ELF-1 (cell line): ENCODE measurements at places on chromosomes 5 and 9.

GRCh38 chr5:76473661-76474060 lies 70.6 kb downstream of the IQGAP2 start:
- no peak for DNase-seq

DNA sequence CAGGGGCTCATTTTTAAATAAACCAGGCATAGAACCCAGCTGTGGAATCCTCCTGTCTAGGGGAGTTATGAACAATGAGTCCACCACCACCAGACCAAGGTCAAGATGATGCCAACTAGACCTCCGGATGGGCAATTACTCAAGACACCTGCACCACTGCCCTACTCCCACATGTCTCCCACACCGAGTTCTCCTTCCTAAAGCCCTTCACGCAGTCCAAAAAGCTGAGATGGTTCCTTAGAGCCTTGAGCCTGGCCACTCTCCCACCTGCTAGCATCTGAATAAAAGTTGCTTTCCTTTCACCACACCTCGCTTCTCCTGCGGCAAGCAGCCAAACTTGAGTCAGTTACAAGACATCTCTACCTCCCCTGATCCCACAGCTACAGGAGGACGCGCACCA lies 15.4 kb upstream of the PPP1R26 start:
- DNase-seq, result no peak

- no peak for DNase-seq
Measured at GRCh38 chr5:91098541-91098940, 284.6 kb downstream of the ARRDC3 start.

- no peak for DNase-seq
Measured at GRCh38 chr9:13993632-13994185, 320.2 kb downstream of the NFIB start.

GRCh38 chr5:34923694-34924461 lies 5.5 kb upstream of the DNAJC21 start:
- DNase-seq, result no peak

DNA sequence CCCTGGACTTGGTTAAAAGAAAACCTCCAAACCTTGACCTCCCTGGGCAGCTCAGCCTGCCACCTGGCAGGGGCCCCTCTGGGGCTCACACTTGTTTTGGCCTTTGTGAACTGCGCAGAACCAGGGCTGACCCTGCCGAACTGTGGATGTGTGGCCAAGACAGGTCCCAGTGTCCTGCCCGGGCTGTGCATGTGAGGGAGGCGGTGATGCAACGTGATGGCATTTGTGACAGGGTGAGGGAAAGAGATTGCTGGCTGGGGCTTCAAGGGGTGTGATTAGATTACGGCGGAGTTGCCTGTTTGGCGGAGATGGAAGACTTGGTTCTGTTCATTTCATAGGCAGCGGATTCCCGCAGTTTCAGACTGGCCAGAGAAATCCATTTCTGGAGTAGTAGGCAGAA lies 30.4 kb upstream of the NKX2-5 start:
- no peak for DNase-seq

DNA sequence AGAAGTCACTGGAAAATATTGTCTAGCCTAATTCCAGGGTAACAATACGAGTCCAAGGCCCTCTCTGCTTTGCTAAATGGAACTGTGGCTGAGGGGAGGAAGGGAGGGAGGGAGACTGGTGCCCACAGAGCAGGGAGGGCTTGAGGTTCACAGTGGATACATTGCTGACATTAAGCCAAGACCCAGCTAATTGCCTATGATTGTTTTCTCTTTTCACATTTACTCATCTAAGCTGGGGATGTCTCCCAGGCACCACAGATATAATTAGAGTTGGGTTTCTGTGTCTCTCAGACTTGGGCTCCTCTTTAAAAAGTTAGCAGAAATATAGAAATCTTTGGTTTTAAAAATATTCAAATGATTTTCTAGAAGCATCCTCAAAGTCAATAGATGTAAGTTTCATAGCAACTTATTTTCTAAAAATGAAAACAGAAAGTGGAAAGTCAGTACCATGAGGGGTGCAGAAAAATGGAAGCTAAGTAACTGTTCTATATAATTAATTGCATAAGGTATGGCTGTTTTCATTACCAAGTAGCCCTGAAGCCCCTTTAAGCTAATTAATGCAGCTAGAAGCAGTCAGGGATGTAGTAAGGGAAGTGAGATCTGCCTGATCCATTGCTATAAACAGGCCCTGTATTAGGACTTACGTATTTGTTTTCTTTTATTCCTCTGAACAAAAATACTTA lies 259.8 kb downstream of the NDUFS4 start:
- no peak for DNase-seq

DNA sequence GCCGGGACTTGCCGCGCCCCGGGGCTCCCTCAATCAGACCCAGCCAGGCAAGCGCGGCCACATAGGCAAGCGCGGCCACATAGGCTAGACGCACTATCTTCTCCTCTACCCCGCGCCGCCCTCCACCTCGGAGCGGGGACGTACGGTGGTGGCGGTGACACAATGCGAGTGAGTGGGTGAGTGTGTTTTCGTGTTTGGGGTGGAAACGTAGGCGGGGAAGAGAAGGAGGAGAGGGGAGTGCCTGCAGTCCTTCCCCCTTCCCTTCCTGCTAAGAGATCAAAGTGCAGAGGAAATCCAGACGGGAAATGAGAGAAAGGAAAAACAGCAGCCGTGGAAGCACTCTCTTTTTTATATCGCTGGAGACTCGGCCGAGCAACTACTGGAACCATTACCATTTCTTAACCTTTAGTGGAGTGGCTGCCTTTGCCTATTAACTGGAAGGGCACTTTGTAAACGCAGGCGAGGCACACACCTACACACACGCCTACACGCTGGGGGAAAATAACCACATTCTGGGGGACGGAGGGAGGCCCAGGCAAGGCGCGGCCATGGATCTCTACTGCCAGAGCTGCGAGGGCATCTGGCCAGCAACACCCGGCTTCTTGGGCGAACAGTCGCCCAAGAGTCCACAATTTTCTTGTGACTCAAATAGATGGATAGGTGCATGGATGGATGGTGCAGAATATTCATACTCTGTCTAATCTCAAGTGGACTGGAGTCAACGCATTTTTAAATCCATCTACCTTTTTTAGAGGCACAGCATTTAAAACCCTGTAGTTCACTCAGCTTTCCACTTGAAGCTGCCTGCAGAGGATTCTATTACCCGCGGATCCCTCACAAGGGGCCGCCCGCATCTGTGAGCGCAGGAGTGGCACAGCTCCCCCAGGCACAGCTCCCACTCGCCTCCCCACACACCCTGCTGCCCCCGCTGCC lies 2.1 kb downstream of the EDIL3 start:
- peak; percentile 81 for DNase-seq

GRCh38 chr9:88429595-88430430 lies 41.6 kb downstream of the SPIN1 start:
- DNase-seq, result peak; percentile 63

DNA sequence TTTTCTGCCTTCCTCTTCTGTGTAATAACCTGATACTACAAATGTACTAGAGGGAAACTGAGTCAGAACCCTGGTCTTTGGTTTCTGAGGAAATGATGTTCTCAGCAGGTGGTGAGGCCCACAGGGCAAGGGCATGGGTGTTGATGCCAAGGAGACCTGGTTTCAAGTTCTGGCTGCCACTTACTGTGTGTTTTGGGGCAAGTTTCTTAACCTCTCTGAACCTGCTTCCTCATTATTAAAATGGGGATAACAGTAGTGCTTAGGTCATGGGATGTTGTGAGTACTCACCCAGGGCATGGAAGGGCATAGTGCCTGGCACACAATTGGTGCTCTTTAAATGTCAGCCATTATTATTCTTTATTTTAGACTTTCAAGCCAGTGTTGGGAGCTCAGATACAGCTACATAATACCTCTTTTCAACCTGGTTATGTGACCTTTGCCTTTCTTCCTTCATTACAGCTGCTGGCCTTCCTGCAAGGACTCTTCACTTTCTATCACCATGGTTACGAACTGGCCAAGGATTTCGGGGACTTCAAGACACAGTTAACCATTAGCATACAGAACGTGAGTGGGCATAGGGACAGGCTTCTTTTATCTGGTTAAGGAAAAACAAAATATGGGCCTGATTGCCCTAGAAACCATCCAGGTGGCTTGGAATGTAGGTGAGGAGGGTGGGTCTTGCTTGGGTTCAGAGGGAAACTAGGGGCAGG lies 131.5 kb downstream of the ARHGAP26 start:
- DNase-seq, result no peak

- no peak for DNase-seq
Measured at GRCh38 chr9:79377339-79377855, 194.4 kb upstream of the TLE4 start.

- peak; percentile 23 for DNase-seq
Measured at GRCh38 chr5:157047898-157048297, 11.0 kb downstream of the HAVCR1 start.

- no peak for DNase-seq
Measured at GRCh38 chr5:151051931-151052608, 28.8 kb downstream of the TNIP1 start.

GRCh38 chr9:83511051-83511450 lies 27.1 kb downstream of the FRMD3 start:
- no peak for DNase-seq

DNA sequence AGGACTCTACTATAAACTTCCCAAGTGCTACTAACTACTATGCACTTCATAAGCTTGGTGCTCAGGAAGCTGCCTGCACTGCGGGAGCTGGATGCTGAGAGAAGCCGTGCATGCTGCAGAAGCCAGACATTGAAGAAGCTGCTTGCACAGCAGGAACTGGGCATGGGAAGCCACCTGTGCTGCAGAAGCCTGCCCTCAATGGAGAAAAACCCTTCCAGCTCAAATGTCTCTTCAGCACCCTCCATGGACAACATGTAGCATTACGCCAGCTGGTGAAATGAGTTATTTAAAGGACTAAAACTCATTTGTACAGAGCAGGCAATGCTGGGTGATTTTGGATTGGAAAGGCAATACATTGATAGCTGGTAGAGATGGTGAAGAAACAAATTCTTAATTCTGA lies 247.2 kb downstream of the KIF4B start:
- DNase-seq, result peak; percentile 54

DNA sequence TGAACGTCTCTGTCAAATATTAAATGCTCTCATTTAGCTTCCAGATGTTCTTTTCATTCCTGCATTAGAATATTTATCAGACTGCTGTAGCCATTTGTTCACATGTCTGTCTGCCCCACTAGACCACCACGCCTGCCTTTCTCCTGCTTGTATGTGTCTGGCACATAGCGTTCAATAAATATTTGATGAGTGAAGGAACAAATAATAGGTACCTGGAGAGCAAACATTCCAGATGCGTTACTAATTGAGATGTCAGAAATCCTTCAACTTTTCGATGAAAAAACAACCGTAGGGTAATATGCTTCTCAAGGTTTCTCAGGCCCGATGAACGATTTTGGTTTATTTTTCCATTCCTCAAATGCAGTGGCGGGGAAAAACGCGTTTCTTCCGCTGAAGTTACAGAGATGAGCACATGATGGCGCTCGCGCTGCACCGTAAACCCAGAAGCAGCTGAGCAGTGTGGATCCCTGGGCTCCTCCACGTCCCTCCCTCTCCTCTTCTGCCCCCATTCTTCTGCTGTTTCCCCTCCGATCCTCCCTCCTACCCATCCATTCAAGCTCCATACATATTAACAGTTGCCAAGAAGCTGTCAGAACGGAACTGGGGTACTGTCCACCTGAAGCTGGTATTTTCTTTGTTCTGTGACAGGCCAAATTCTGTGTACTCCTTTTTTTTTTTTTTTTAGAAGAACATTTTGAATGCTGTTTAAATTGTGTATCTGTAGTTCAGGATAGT lies 245.4 kb downstream of the MPDZ start:
- DNase-seq, result peak; percentile 83

DNA sequence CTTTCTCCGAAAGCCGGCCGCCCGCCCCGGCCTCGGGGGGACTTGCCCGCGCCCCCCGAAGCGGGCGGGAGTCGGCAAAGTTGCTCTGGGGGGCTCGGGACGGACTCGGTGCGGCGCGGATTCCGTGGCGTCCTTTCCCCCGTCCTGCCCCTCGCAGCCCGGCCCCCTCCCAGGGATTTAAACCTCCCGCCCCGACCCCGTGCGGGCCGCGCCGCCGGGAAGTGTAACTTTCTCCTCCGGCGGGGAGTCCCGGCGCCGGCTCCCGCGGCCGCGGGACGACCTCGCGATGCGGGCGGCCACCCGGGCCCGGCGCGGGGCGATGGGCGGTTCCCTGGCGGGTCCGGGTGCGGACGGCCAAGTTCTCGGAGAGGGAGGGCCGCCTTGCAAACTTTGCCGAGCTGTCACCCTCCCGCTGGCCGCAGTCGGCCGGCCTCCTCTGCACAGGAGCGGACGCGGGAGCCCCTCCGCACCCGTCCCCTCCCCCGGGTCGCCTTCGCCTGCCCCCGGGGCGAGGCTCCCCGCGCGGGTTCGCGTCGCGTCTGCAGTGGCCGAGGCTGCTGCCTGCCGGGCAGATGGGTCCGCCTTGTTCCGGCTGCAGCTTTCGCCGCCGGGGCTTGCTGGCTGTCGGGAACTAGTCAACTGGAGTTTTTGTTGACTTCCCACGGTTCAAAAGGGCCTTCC lies 732 bp downstream of the PBX3 start:
- DNase-seq, result peak; percentile 52

DNA sequence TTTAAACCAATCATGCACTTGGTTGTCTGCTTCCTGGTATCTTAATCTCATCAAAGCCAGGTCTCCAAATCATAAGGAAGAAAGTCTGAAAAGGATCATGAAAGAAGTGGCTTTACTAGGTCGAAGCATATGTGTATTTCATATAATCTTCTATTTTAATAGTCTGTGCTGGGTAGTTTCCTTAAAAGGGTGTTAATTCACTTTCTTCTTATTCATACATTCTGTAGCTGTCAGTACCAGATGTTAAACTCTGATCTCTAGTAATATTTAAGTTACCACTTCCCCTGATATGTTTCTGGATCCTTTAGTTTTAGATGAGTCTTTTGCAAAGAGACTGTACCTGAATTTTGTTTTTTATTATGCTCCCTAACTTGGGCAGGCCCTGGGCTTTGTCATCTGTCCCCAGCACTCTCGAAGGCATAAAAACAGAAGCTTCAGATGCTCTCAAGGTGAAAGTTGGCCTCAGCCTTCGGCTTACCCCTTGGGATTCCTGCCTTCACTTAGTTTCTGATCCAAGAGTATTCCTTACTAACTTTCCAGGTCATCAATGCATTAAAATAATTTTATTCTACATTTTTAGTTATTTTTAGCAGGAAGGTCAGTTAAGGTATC lies 15.0 kb upstream of the LNPEP start:
- DNase-seq, result no peak
